CD8-positive, alpha-beta memory T cell (primary cell): ENCODE measurements at places on chromosomes 1 and 21. TPM values are rescaled to one million over a fixed set of nuclear protein-coding genes. Genes with fewer than 3 reads are reported as not detected.

DNA sequence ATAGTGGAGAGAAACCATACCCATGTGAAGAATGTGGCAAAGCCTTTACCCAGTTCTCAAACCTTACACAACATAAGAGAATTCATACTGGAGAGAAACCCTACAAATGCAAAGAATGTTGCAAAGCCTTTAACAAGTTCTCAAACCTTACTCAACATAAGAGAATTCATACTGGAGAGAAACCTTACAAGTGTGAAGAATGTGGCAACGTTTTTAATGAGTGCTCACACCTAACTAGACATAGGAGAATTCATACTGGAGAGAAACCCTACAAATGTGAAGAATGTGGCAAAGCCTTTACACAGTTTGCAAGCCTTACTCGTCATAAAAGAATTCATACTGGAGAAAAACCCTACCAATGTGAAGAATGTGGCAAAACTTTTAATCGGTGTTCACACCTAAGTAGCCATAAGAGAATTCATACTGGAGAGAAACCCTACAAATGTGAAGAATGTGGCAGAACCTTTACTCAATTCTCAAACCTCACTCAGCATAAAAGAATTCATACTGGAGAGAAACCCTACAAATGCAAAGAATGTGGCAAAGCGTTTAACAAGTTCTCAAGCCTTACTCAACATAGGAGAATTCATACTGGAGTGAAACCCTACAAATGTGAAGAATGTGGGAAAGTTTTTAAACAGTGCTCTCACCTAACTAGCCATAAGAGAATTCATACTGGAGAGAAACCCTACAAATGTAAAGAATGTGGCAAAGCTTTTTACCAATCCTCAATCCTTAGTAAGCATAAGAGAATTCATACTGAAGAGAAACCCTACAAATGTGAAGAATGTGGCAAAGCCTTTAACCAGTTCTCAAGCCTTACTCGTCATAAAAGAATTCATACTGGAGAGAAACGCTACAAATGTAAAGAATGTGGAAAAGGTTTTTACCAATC is 80.0 kb downstream of the JMJD4 start:
- no peak for DNase-seq
- H3K4me3 ChIP-seq = peak overlapping the region; percentile 13
- H3K27me3 ChIP-seq = no peaks in the 10 kb centered on the region
- peaks cover 25% of the 10 kb centered on the region for H3K36me3 ChIP-seq
- no peak overlapping the region for H3K27ac ChIP-seq

- no peak overlapping the region for H3K27ac ChIP-seq
- no peaks in the 10 kb centered on the region for H3K4me1 ChIP-seq
- no peak overlapping the region for H3K4me3 ChIP-seq
Observed at GRCh38 chr1:38834937-38835827, 24.4 kb downstream of the RRAGC start.

DNA sequence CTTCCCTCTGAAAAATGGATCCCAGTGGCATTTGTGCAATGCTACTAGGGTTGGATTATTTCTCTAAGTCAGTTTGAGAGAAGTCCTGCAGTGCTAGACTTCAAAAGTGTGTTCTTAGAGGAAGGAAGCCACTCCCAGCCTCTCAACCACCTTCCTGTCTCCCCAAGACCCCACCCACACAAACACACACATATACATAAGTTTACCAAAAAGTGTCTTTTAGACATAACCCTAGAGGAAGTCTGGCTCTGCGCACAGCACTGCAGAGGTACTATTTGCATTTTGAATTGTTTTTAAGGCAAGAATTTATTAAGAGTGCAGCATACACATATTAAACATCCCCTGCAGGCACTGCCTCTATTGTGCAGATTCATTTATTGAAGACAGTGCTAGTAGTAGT is 127.3 kb downstream of the HHIPL2 start:
- H3K4me3 ChIP-seq = peak overlapping the region; percentile 5
- H3K27me3 ChIP-seq = no peaks in the 10 kb centered on the region
- H3K4me1 ChIP-seq = peaks cover 57% of the 10 kb centered on the region
- DNase-seq = peak; percentile 65

Gene TEKT2
- total RNA-seq = not detected

Gene GJB5
- total RNA-seq = not detected

- H3K4me3 ChIP-seq = no peak overlapping the region
- H3K4me1 ChIP-seq = no peaks in the 10 kb centered on the region
- H3K36me3 ChIP-seq = peaks cover 5% of the 10 kb centered on the region
- no peak for DNase-seq
Observed at GRCh38 chr1:19730793-19731192, 66.1 kb downstream of the HTR6 start.

GRCh38 chr21:35005560-35006224 is 43.4 kb downstream of the RUNX1 start:
- no peaks in the 10 kb centered on the region for H3K27me3 ChIP-seq
- no peak overlapping the region for H3K27ac ChIP-seq
- no peak overlapping the region for H3K4me3 ChIP-seq
- H3K36me3 ChIP-seq = no peaks in the 10 kb centered on the region

GRCh38 chr1:226444901-226445300 is 37.0 kb upstream of the PARP1 start:
- peaks cover 33% of the 10 kb centered on the region for H3K4me1 ChIP-seq
- H3K27ac ChIP-seq = no peak overlapping the region
- H3K36me3 ChIP-seq = no peaks in the 10 kb centered on the region

- no peak overlapping the region for H3K4me3 ChIP-seq
- no peaks in the 10 kb centered on the region for H3K4me1 ChIP-seq
- DNase-seq = no peak
- peaks cover 3% of the 10 kb centered on the region for H3K27me3 ChIP-seq
Observed at GRCh38 chr1:24600551-24600950, 42.6 kb upstream of the SRRM1 start.

DNA sequence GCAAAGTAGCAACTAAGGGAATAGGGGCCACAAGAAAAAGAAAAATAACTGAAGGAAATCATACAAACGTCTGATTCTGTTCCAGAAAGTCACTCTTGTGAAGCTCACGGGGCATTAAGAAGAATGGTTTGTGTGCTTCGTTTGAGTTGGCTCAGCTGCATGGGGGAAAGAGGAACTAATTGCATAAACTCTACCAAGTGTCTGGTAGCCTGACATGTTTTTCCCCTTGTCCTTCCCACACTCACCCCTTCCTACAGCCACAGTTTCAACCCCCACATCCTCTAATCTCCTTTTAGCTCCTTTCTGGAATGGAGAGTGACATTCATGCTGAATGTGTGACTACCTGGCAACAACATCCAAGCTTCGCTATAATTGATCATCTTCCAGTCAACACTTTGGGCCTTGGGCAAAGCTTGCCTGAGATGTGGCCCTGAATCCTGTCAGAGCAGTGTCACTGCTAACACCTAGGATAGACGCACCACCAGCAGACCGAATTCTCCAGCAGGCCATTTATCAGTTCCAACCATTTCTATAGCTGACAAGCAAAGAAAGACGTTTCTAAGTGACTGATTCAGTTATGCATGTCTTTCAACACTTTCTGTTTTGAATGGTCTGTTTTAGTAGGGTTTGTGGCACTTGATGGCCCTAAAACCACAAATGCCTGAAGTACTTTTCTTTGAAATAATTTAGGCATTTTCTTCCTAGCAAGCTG is 439.6 kb downstream of the TTLL7 start:
- H3K4me3 ChIP-seq = no peak overlapping the region
- no peak for DNase-seq
- no peaks in the 10 kb centered on the region for H3K27me3 ChIP-seq
- H3K4me1 ChIP-seq = no peaks in the 10 kb centered on the region

DNA sequence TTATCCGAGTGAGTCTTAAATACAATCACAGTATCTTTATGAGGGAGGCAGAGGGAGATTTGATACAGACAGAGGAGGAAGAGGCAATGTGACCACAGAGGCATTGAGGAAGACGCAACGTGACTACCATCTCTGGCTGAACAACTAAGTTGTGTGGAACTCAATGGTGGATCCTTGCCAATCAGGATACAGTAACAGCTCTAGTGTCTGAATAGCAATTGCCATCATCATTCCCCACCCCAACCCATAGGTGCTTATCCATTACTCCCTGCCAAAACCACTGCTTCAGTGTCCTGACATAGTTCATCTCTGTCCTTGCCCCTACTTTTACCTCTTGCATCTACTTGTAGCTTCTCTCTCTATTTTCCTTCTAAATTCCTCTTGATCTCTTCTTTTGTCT is 20.5 kb upstream of the RHBDL2 start:
- no peaks in the 10 kb centered on the region for H3K27me3 ChIP-seq
- no peak overlapping the region for H3K4me3 ChIP-seq
- H3K4me1 ChIP-seq = peaks cover 6% of the 10 kb centered on the region

DNA sequence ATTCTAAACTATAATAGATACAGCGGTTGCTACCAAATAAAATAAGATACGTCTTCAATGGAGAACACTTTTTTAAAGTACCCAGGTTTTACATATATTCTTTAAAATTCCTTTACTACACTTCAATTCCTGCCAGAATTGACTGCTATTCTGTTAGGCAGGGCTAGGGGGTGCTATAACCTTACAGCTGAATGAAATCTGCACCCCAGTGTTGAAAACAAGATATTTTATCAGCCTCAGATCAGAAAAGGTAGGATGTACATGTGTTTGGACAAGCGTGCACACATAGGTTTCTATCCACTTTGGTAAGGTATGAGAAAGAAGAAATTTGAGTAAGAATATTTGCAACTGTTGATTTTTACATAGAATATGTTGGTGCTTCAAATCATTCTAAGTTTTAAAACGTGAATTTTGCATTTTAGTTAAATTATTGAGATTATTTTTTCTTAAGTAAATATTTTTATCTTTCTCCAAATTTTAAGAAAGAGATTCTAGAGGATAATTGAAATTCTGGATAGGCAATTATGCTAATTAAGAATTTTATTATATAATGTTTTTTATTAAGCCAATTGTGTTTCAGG is 490.8 kb upstream of the ADGRL4 start:
- no peak overlapping the region for H3K4me3 ChIP-seq
- no peaks in the 10 kb centered on the region for H3K36me3 ChIP-seq
- no peaks in the 10 kb centered on the region for H3K27me3 ChIP-seq
- no peaks in the 10 kb centered on the region for H3K4me1 ChIP-seq

DNA sequence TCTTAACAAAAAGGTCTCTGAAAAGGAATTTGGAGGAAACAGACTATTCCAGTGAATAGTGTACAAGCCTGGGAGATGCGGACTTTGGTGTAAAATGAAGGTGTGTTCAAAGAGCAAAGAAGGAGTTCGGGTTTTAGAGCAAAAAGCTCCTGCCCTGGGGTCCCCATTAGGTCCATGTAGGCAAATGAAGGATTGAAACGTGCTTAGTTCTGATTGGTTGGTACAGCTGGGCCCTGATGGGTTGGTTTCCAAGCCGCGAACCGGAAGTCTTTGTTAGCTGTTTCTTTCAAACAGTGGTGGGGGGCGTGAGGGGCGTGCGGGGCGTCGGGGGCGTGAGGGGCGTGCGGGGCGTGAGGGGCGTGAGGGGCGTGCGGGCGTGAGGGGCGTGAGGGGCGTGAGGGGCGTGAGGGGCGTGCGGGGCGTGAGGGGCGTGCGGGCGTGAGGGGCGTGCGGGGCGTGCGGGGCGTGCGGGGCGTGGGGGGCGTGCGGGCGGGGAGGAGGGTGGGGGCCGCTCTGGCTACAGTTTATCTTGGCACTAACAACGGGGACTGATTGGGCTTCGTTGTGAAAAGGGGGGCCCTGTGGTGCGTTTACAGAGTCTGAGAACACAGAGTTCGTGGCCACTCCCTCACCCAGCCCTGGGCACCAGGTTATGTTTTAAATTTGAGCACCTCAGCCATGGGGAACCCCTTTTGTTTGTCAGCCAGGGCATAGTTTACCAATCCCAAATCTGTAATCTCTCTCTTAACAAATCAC is 29.4 kb downstream of the LRRC3 start:
- DNase-seq = no peak
- H3K36me3 ChIP-seq = no peaks in the 10 kb centered on the region
- H3K27me3 ChIP-seq = no peaks in the 10 kb centered on the region
- H3K4me3 ChIP-seq = no peak overlapping the region

DNA sequence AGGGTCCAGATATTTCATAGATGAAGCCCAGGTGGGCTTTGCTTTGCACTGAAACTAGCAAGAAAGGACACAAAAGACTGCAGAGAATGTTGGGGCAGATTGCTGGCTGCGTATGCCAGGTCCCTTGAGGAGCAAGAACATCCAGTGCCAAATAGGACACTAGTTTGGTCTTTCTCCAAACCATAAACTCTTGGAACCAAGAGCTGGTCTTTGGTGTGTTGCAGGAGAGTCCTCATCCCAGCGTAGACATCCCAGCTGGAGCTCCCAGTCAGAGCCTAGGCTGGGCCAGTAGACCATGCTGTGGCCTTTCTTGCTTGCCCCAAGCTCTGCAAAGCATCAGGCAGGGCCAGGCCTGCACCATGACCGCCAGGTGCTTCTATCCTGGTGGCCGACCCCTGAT is 87.5 kb downstream of the ATP5PO start:
- H3K27ac ChIP-seq = no peak overlapping the region
- no peaks in the 10 kb centered on the region for H3K27me3 ChIP-seq
- no peak for DNase-seq
- no peaks in the 10 kb centered on the region for H3K4me1 ChIP-seq
- H3K4me3 ChIP-seq = no peak overlapping the region

DNA sequence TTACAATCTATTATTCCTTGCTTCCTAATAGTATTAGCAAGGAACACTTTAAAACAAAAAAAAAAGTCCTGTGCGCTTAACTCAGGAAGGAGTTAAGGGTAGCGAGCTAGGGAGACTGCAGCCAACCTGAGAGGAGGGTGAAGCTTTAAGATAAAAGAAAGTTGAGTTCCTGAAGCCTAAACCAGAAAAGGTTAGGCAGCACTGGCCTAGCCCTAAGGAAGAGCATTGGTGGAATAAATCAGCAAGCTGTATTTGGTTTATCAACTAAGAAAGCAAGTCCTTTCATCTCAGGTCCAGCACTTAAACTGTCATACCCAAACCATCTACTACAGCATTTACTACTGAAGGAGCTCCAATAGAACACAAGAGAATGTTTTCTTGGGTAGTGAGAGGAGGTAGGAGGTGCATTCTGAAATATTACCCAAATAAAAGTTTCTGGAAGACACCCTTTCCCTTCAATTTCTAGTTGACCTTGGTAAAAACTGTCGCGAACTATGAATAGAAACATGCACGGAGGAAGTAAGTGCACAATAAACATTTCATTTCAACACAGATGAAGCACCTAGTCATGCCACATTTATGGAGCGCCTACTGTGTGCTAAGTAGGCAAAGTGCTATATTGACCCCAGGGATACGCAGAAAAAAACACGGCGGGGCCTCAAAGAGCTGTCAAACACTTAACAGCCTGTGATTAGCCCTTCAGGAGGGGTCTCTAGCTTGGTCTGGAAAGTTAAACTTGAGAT is 1.3 kb downstream of the GLRX2 start:
- peak overlapping the region; percentile 79 for H3K4me3 ChIP-seq
- no peak for DNase-seq
- peaks cover 9% of the 10 kb centered on the region for H3K36me3 ChIP-seq
- H3K4me1 ChIP-seq = peaks cover 11% of the 10 kb centered on the region

- H3K27ac ChIP-seq = no peak overlapping the region
- H3K4me1 ChIP-seq = no peaks in the 10 kb centered on the region
- no peak overlapping the region for H3K4me3 ChIP-seq
- no peaks in the 10 kb centered on the region for H3K27me3 ChIP-seq
Observed at GRCh38 chr1:202315576-202316168, 26.1 kb downstream of the UBE2T start.
